ENCODE measurements at places on chromosomes 4 and X.

- DNase-seq, result no peak
These were observed 133.7 kb upstream of the CXCL13 start for GRCh38 chr4:77471821-77472495.

GRCh38 chr4:47713129-47713834, 124.6 kb downstream of the CORIN start:
- no peak for DNase-seq

GRCh38 chrX:16018291-16018690, 105.1 kb upstream of the GRPR start:
- DNase-seq, result no peak

GRCh38 chr4:151048913-151049312, 33.8 kb upstream of the LRBA start:
- no peak for DNase-seq

GRCh38 chrX:109795682-109796081, 62.6 kb upstream of the ACSL4 start:
- DNase-seq, result no peak

DNA sequence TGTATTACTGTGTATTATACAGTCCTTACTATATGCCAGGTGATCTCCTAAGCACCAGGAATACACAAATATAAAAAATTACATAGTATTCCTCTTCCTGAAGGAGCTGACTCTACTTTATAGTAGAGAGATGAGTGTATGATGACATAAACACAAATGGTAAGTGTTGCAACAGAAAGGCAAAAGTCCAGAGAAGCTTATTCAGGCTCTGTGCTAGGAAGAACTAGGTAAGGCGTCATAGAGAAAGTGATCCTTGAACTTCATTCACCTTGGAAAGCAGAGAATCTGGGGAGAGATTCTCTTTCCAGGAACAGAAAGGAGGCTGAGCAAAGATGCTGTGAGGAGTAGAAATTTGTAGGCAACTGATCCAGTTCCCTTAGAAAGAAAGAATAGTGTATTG, 115.0 kb upstream of the KCNIP4 start:
- no peak for DNase-seq

DNA sequence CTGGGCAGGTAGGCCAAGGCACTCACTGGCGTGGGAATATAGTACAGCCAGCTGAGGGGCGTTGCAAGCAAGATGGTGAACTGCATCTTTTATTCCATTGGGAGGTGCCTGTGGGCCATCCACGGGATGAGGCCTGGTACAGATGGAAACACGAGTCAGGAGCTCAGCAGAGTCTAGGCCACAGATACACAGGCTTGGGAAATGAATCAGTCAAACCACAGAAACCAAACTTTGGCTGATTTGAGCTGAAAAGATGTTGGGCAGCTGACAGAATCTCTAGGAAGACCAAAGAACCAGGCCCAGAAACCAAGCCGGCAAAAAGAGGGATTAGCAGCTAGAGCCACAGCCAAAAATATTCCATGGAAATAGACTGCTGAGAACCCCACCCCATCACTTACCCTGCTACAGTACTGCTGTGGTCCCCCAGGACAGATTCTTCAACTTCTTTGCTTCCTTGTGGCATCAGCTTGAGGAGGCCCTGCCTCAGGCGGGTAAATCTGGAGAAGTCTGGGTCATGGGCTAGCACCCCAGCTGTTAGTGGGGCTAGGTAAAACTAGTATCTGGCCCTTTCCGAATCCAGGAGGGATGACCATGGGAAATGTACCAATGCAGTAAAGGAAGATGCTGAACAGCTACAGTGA, 75.4 kb downstream of the TMEM131L start:
- DNase-seq, result no peak

DNA sequence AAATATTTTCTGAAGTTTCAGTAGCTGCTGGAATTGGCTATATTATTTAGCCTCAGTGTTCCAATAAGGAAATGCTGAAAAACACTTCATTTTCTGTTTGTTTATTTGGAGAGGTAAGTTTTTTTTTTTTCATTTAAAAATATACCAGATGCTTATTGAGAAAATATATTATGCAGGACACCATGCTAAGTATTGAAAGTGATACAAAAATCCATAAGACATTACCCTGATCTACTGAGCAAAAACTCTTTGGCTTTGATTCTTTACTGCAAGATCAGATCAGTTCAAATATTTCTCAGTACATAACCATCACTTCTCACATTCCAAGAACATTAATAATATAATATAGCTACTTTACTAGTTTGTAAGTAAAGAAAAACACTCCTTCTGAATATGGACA, 123.4 kb upstream of the PACRGL start:
- no peak for DNase-seq

DNA sequence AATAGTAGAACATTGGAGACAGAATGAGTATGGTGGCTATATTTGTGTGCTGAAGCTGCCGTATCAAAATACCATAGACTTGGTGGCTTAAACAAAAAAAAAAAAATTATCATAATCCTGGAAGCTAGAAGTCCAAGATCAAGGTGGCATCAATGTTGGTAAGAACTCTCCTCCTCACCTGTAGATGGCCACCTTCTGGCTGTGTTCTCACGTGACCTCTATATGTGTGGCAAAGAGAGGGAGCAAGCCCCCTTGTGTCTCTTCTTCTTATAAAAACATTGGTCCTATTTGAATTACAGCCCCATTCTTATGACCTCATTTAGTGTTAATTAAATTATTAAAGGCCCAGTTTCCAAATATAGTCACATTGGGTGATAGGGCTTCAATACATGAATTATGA, 1640.9 kb upstream of the PCDH7 start:
- DNase-seq, result no peak

- DNase-seq, result no peak
These were observed 313.2 kb downstream of the PACRGL start for GRCh38 chr4:21013501-21013900.

DNA sequence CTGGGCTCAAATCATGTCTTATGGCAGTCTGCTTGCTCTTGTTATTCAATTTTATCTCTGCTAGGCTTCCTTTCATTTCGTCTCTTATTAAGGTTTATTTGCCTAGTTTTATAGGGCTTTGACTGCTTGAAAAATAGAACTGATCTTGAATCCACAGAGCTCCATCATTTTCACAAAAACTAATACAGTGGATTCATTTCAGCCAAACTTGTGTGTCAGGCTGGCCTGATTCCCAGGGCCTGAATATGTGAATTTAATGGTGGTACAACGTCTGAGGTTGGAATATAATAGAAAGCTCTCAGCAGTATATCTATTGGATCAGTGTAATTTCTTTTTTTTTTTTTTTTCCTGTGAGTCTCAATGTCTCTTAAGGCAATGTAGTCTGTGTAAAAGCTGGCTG, 123.3 kb downstream of the POU4F2 start:
- DNase-seq, result no peak

- no peak for DNase-seq
These were observed 485.9 kb downstream of the SMARCA1 start for GRCh38 chrX:129037389-129037788.

DNA sequence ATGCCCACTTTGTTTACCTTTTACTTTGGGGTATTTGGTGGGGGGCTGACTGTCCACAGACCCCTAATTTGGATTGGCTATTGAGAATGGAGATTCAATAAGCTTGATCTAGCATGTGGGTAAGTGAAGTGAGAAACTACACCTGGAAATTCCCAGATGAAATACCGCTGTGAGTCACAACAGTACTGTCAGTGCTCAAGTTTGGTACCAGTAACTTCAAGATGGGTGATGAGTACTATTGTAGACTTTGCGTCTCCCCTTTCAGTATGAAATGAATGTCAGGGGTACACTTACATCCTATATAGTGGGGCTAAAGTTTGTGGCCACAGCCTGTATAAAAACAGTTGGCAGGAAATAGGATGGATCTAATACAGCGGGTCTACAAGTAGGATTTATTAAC, 33.3 kb downstream of the HMGN5 start:
- no peak for DNase-seq

GRCh38 chr4:112196461-112196860, 35.1 kb upstream of the AP1AR start:
- DNase-seq, result no peak

- DNase-seq, result no peak
These were observed 35.0 kb upstream of the APLN start for GRCh38 chrX:129689796-129690195.

GRCh38 chr4:166977596-166977995, 256.7 kb downstream of the SPOCK3 start:
- DNase-seq, result no peak

DNA sequence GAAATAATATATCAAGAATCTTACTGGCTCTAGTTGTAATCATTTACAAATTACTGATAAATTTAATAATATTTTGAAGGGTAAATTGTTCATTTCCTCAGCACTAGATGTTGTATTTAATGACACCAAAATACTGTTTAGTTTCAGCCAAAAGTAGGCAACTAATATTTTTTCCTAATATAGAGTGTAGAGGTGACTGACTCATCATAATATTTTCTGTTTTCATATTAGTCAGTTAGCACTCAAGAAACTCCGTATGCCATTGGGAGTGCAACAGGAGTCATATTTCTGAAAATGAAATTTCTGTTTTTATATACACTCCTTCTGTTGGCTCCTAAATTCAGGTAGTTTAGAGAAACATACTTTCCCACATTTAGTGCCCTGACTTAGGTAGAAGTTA, 36.6 kb upstream of the PTPN13 start:
- DNase-seq, result no peak

- DNase-seq, result peak; percentile 29
These were observed 1.0 kb downstream of the UBL4A start for GRCh38 chrX:154485150-154486051.

- DNase-seq, result no peak
These were observed 345.9 kb downstream of the SLC7A11 start for GRCh38 chr4:137896221-137896737.

DNA sequence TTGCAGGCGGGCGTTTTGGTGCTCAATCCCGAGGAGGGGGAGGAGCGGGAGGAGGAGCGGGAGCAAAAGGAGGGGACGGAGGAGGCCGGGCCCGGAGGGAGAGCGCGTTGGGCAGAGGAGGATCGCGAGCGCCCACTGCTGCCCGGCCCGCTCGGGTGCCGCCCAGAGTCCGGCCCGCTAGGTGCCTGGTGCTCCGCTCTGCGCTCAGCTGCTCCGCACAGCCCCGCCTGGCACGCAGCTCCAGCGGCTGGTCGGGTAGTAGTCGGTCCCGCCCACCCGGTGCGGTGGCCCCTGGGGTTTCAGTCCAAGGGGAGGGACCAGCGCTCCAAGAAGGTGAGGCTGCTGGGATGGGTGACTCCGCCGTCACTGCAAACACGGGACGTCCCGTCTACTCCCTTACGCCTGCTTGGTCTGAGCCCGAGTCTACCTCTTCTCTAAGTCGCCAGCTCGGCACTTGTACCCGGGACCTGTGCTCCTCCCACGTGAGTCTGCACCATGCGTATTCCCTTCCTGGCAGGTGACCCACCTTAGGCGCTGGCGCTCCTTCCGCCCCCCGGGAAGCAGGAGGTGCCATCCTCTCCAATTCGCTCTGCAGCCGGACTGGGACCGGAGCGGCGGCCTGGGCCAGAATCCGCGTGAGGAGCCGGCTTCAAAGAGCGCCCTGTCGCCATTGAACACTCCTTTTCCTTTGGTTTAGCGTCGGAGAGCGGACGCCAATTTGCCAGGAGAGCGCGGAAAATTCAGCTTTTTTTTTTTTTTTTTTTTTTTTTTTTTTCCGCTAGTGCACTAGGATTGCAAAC, 405 bp upstream of the HS3ST1 start:
- DNase-seq, result peak; percentile 59

Measured in activated CD4-positive, CD25-positive, alpha-beta regulatory T cell treated with anti-CD3 and anti-CD28 coated beads, Interleukin-2, amount 50 U/mL, for 72 hours (primary cell).